ENCODE measurements at places on chromosomes 13 and 19.
A peak's percentile ranks its signal among the peaks of the same experiment; 100 is the strongest.

- DNase-seq: no peak
Observed at GRCh38 chr13:91017669-91018053, 329.8 kb upstream of the MIR17HG start.

DNA sequence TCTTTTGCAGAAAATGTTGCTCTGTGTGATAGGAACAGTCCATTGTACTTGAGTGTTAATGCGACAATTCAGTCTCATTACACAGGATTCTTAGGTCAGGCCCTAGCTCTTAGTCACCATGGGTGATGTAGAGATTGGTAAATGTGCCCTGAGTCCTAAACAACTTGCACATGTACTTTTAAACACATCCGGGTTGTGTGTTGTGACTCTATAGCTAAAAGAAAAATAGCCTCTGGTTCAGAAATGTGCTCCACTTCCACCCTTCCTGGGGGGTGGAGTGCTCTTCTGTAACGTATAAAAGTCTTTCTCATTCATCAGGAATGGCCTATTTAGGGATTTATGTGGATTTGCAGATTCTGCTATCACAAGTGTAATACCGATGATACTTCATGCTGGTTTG, 5.2 kb downstream of the SPATA13 start:
- no peak for DNase-seq

- DNase-seq: no peak
Observed at GRCh38 chr13:51825681-51826254, 19.2 kb downstream of the TMEM272 start.

DNA sequence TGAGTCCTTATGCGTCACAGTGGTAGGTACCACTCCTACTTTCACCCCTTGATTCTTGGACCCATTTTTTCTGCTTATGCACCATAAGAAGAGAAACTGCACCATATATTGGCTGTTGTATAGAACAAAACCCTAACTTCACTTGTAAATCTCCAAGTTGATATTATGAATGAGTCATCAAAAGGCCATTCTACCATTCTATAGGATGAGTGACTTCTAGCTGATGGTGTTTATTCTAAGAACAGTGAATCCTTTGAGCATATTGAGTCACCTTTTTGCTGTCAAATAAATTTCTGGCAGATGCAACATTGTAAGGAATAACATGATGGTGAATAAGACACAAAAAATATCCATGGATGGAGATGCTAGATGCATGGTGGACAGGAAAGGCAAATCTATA, 57.7 kb downstream of the POLR1D start:
- no peak for DNase-seq

DNA sequence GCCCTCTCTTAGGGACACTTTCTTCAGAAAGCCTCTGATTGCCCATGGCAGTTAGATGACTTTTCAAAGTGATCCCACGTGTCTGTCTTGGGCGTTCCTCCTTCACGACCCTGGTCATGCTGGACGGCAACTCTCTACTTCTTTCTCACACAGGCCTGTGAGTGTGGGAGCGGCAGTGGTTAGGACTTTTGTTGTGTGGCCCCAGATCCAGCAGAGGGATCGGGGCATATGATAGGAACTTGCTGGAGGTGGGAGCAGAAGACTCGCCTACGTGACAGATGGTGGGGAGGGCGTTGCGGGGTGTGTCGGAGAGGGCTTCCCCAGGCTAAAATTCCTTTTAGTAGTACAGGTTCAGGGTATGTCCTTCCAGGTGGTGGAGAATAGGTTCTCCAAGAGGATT, 289.5 kb upstream of the MAB21L1 start:
- no peak for DNase-seq

DNA sequence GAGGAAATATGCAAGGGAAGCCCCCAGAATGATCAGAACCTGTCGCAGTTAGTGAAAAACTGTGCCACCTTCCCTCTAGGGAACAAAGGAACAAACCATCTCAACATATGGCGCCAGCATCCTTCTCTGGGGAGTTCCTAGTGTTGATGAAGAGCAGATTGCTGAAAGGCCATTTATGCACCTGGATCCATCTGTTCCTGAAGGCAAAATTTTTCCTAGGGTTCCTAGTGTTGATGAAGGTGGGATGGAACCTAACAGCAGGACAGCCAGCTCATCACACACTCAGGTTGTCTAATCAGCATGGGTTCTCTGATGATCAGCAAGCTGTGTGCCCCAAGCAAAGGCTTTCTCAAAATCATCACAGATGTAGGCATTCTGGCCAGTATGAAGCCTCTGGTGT, 32.6 kb downstream of the ZNF473 start:
- DNase-seq: no peak

- peak; percentile 62 for DNase-seq
Observed at GRCh38 chr19:53980539-53981375, 10.7 kb upstream of the CACNG6 start.

GRCh38 chr13:74867460-74867859, 614.5 kb downstream of the TBC1D4 start:
- no peak for DNase-seq

All from SK-N-SH (cell line).